Skeletal muscle cell (primary cell): ENCODE measurements at places on chromosomes 7 and 10.
A peak's percentile ranks its signal among the peaks of the same experiment; 100 is the strongest.

DNA sequence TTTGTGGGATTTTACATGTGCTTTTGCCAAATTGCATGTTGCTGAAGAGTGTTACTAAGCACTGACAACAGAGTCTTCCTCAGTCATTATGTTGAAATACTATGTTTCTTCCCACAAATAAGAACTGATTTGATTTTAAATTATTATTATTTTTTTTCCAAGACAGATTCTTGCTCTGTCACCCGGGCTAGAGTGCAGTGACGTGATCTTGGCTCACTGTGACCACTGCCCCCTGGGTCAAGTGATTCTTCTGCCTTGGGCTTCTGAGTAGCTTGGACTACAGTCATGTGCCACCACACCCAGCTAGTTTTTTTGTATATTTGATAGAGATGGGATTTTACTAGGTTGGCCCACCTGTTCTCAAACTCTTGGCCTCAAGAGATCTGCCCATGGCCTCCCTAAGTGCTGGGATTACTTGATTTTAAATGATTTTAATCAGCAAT lies 42.3 kb downstream of the MINPP1 start:
- no peak for DNase-seq

DNA sequence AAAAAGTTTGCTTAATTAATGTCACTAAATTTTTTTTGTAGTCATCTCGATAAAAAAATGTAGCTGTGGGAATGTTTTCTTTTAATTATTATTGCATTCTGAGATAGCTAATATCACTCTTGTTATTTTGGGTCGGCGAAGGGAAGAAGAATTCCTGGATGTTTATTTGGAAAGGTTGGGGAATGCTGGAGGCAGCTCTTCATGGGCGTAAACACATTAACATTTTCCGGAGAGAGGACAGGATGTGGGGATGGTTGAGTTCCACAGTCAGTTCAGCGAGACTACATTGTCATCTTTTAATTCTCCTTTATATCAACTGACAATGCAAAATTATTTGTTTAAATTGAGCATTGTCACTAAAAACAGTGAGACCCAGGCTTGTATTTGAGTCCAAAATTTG lies 72.5 kb downstream of the RAMP3 start:
- DNase-seq = no peak

DNA sequence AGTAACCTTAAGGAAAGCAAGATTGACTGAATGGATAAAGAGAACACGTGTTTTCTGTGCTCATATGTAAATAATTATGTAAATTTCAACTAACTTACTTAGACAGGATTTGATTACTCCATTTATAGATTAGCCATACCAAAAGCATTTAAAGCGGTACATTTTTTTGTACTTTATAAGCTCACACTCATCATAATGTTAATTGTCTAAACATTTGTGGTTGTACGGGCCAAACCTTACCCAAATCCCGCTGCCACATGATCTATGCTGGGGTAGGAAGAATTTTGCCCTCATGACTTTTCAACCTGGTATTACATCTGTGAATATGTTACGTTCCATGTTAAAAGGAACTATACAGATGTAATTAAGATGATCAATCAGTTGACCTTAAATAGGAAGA lies 29.1 kb downstream of the MKX start:
- DNase-seq = no peak

DNA sequence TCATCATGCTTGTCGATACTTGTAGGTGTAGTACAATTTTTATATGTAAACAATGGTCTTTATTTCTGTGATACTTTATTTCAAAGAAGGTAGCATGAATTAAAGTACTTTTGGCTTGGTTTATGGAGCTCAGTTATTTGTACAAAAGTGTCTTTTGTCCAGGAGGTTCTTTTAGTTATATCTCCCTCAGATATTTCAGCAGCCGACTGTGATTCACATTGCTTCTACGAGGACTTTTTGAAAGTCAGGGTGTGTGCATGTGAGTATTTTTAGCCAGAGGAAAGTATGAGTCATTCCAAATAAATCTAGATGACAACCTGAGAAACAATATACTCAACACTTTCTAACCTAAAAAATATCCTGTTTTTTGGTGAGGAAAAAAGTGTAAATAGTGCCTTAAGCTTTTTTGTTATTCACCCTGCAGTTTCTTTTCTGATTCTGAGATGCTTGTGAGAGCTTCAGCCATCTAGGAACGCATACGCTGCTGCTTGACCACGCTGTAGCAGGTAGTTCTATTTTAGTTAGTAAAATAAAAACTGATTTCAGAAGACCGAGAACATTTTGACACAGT lies 595 bp upstream of the SUN1 start:
- DNase-seq = peak; percentile 57

DNA sequence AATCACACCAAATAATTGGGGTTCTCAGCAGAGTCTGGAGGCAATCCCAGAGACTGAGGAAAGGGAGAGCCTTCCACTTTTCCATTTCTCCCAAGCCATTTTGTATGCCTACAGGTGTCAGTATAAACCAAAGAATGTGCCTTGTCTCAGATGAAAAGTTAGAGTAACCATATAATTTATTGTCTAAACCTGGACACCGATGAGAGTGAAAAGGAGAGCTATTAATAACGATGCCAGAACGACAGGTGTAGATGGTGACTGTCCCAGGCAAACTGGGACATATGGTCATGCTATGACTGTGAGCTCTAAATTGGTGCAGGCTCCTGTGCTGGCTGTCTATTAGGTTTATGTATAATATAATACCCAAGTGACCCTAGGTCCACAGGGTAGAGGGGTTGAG lies 219.6 kb downstream of the ARHGAP12 start:
- no peak for DNase-seq

DNA sequence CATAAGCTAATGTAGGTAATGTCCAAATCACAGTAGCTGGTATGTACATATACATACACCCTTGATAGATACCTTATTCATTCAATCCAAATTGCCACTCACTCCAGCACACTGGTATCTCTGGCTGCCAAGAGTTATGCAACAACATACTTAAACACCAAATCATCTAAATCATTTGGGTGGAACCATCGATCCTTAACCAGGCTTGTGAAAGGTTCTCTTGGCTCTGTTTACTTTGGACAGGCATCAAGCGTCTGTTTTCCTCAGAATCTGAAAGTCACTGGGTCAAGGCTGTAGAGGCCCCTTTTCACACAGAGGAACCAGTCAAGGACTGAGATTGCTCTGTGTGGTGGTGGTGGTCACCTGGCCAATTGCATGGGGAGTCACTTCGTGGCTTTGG lies 24.6 kb downstream of the JAZF1 start:
- peak; percentile 82 for DNase-seq

DNA sequence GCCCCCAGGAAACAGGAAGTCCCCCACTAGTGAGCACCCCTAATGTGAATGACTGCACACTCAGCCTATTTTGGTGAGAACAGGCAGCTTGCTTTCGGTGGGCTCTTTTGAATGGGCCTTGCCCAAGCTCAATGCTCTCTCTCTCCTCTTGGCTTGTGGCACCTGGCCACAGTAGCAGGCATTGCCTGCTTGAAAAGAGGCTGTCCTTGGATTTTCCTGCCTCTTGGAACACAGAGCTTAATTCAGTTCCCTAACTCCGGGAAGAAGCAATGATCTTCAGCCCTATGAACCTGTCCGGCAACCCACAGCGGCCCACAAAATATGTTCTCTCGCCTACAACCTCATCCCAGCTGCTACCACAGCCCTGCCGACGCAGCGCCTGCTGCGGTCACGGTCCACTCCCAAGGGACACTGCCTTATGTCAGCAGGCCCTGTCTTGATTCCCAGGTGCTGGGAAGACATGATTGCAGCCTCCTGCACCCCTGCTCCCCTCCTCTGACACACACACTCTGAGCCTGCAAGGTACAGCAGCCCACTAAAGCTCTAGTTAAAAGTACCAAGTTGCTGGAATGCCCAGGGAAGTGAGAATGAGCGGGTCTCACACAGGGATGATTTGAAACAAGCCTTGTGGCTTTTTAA lies 715.5 kb upstream of the GALNT17 start:
- no peak for DNase-seq

- no peak for DNase-seq
These were observed 77.7 kb downstream of the CDCA7L start for GRCh38 chr7:21867816-21868575.

DNA sequence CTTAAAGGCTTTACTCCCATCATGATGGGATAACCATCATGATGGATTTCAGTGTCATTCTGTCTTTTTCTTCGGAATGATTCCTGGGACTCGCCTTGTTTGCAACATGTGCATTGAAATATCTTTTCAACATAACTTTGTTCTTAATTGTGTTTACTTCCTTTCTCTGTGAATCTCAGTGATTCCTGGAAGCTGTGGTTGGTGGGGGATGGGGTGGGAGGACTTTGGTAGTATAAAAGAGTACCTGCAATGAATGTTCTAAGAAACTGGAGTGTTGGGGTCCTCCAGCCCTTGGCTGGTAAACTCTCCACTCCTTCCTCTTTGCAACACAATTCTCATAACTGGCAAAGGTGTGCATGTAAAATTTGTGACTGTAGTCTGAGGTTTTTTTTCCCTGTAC lies 11.5 kb upstream of the SH2D4B start:
- DNase-seq = no peak

GRCh38 chr10:131035779-131036178 lies 275.7 kb downstream of the TCERG1L start:
- DNase-seq = no peak

GRCh38 chr10:109866995-109867635 lies 56.2 kb downstream of the XPNPEP1 start:
- DNase-seq = no peak

- DNase-seq = no peak
These were observed 5.5 kb upstream of the PLAU start for GRCh38 chr10:73905256-73906020.

DNA sequence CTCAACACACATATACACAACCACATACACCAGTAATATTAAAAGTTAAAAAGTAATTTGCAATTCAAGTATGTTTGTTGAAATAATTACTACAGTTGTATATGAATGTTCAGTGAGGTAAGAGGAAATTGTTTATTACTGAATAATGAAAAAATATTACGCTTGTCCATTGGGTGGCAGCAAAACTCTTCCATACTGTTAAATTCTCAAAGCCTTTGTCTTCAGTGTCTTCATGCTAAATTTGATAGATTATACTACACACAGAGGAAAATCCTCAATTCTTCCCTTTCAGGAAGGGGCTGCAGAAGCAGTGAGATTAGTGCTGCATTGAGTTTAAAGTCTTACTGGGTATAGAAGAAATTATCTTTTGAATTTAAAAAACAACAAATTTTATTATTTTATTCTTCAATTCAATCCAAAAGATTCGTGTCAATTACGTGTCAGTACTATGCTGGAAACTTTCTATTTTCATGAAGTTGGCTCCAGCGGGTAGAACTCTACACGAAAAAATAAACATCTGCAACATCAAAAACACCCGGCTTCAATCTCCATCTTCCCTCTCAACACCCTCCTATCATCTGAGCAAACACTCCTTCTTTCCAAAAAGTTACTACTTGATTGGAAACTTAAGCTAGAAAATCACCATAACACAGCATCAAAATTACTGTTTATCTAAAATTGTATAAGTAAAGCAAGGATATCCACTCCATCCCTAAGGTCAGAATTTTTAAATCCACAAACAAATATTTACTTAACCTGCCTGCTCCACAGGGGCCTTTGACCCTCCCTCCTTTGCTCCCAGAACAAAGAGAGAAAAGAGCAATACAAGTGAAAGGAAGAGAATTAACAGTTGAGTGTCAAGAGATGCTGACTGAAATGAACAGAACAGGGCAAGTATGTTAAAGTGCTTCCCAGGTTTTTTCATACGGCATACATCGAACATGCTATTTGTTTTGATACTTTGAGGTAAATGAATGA lies 37.0 kb upstream of the TES start:
- no peak for DNase-seq

- no peak for DNase-seq
These were observed 315.5 kb upstream of the CELF2 start for GRCh38 chr10:10702211-10702610.

GRCh38 chr10:85916994-85917573 lies 449.5 kb downstream of the GRID1 start:
- no peak for DNase-seq

- no peak for DNase-seq
These were observed 69.3 kb downstream of the DLG5 start for GRCh38 chr10:77857272-77857671.

- no peak for DNase-seq
These were observed 331.6 kb downstream of the GFRA1 start for GRCh38 chr10:115941361-115941771.

DNA sequence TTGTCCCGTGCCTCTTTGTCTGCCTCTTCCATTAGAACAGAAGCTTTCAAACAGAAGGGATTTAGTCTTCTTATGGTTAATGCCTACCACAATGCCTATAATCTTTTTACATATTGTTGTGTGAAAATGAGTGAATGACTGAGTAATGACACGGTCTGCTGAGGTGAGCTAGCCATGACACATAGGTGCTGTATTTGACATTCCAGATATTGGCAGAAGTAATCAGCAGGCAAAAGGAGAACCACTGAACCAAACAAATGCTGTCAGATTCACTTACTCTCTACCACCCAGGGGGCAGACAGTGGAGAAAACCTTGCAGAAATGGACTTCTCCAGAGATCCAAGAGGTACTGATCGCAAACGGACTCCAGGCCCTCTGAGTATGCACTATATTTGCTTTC lies 377.2 kb upstream of the VWC2 start:
- DNase-seq = no peak

DNA sequence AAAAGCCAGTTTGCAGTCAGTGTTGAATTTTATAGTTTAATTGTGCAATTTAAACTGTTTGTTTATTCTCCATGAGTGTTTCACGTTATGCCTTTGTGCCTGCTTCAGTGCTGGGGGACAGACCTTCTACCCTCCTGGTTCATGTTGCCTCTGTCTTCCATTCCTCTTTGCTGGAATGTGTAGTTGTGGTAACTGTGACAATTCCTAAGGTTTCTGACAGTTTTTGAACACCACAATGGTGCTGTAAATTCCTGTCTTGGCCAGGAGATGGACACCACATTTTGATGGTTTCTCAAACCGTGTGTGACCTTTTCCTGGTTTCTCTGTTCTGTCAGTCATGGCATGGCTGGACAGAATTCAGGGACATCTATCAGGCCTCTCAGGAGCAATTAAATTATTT lies 201.7 kb downstream of the BICC1 start:
- no peak for DNase-seq

DNA sequence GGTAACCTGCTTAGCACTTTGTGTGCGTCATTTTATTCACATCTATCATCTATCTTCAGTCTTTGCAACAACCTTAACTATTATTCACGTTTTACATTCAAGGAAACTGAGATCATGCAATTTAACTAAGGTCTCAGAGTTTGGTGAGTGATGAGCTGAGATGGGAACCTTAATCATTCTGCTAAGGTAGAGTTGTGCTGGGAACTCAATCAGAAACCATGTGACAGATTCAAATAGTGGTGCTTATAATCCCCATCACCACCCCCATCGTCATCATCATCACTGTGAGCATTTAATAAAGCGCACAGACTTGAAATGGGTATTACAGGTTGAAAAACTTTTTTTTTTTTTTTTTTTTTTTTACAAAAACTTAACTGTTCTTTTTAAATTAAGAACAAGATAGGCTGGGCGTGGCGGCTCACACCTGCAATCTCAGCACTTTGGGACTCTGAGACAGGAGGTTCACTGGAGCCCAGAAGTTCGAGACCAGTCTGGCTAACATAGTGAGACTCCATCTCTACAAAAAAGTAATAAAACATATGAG lies 160.9 kb downstream of the PIP4K2A start:
- no peak for DNase-seq

- no peak for DNase-seq
These were observed 1.6 kb upstream of the NPFFR1 start for GRCh38 chr10:70285476-70285831.
